ENCODE measurements at places on chromosomes 5 and 9. TPM values are rescaled to one million over a fixed set of nuclear protein-coding genes. Genes with fewer than 3 reads are reported as not detected.

Gene OBP2B
- not detected for total RNA-seq

- DNase-seq = no peak
These were observed 204.2 kb upstream of the HAPLN1 start for GRCh38 chr5:83924891-83925290.

DNA sequence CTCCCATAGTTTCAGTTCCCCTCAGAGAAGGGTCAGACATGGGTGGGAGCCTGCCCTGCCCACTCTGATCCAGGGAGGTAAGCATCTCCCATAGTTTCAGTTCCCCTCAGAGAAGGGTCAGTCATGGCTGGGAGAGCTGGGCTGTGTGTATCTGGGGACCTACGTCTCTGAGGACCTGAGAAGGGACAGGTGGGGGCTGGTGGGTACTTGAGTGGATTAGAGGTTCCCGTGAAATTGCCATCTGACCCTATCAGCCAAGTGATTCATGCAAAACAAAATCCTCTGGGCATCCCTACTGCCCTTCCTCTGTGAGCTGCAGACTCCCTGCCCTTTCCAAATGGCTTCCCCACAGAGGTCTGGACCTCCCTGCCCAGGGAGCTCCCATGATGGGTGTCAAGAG lies 3.9 kb downstream of the ENHO start:
- no peak for DNase-seq

DNA sequence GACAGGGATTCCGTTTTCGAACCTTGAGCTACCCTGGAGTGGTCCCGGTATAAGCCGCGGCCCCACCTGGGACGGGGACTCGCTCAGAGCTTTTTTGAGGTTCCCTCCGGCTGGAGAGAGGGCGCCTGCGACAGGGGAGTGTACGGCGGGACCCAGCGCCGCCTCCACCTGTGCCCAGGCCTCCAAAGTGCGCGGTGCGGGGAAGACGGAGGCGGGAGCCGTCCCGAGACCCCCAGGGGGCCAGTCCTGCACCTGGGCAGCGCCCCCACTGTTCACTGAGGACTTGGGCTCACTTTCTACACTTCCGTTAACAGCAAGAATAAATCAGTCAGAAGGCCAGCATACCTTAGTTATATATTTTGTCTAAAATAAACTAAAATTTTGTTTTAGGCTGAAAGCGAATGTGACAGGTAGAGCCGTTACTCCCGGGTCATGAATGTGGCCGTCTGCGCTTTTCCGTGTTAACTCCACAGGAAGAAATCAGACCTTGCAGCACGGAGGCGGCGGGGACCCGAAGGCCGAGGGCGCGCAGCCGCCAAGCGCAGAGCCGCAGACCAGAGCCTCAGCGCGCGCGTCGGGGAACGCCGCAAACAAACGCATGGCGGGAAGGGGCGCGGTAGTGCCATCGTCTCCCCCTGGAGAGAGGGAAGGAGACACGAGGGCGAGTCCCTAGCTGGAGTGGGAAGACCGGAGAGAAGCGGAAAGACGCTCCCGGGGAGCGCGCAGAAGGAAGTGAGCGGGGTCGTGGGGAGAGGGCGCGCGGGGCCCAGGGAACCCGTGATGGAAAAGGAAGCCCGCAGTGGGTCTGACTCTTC lies 14.1 kb downstream of the TRIM7 start:
- DNase-seq = no peak

DNA sequence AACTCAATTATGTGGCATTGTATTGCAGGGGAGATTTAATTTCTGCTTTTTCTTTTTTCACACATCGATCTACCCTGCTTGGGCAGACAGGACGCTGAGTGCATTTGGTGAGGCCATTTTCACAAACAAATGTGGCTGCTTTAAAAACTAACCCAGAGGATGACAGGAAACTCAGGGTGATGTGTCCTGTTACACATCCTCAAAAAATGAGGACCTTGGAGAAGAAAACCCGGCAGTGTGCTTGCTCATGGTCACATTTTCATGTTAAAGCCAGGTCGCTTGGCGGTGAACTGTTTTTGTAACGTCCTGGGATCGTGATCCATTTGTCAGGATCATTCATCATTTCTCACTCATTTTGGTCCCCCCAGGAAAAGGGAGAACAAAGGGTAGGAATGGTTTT lies 478.3 kb upstream of the ADAMTS16 start:
- no peak for DNase-seq

GRCh38 chr9:15834541-15834940 lies 281.7 kb downstream of the CCDC171 start:
- DNase-seq = no peak
